ENCODE measurements at places on chromosomes 2 and 18.

DNA sequence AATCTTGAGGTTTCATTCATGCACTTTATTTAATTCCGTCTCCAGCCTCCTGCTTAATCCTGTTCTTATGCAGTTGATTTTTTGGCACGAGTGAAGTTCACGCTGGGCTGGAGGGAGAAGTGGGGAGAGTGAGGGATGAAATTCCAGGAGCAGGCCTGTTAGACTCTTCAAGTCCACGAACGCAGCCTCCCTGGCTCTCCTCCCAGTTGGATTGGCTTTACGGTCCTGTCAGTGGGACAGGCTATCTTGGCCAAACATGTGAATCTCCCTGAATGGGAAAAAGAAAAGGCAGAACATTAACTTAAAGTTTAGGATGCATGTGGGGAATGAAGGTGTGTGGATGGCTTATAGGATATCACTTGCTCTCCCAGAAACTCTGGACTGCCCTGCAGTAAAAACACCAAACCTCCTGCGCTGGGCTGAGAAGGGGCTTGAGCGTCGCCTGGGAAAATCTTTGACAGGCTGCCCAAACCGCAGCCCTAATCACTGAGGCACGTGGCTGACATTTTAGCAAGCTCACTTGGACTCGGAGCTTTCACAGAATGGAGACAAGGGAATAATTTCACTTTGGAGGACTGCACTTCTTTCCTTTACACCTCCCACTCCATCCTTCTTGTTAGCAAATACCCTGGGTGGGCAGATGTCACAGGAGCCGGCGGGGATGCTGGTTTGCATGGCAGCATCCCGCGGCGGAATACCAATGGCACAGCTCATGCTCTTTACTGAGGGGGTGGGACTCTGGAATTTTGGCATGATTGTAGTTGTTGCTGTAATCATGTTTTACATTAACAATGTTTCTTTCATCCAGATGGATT is 93.9 kb downstream of the ACKR3 start:
- DNase-seq: no peak

DNA sequence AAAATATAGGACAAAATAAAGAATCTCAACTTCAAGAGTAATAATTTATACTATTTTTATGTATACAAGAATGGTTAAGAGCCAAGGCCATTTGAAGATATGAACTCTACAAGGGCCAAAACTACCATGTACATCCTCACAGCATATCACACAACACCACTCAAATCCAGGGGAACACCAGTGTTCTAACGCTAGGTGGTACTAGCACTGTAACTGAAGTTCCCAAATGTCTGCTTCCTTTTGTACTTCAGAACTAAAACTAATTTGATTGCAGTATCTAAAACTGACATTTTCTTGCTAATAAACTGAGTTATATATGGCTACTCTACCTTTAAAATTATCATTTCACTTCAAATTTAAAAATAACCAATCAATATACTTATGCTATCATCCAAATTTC is 47.0 kb downstream of the REV1 start:
- DNase-seq: no peak

DNA sequence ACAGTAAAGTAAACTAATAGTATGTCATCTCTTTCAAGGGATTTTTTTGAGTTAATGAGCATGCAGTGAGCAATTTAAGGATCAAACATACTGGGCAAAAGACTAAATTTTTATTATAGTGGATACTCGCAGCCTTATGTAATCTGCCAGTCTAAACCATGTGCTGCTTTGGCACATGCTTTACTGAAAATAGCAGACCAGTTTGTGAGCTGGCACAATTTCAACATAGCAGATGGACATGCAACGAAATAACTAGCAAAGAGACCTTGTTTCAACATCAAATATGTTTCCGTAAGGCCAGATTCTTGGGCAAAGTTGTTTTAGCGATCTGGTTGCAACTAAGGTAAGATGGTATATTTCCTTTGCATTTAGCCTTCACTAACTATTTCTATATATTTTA is 807.3 kb downstream of the NR4A2 start:
- no peak for DNase-seq

DNA sequence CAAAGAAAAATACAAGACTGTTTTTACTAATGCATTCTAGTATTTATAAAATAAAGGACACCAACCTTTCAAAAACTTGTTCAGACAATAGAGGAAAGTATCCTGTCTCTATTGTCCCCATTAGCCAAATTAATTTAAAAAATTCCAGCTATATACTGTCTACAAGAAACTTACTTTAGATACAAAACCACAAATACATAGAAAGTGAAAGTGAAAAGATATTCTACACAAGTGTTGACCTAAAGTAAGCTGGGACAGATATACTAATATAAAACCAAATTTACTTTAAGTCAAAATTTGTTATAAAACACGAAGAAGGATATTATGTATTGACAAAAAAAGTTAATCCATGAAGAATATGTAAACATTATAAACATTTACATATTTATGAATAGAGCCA is 893.3 kb upstream of the TMEFF2 start:
- DNase-seq: no peak

GRCh38 chr2:73776381-73776780 is 3.5 kb downstream of the DUSP11 start:
- no peak for DNase-seq

GRCh38 chr2:152483276-152484063 is 148.5 kb downstream of the FMNL2 start:
- no peak for DNase-seq

GRCh38 chr2:169684135-169684565 is 10.1 kb downstream of the CFAP210 start:
- DNase-seq: no peak

DNA sequence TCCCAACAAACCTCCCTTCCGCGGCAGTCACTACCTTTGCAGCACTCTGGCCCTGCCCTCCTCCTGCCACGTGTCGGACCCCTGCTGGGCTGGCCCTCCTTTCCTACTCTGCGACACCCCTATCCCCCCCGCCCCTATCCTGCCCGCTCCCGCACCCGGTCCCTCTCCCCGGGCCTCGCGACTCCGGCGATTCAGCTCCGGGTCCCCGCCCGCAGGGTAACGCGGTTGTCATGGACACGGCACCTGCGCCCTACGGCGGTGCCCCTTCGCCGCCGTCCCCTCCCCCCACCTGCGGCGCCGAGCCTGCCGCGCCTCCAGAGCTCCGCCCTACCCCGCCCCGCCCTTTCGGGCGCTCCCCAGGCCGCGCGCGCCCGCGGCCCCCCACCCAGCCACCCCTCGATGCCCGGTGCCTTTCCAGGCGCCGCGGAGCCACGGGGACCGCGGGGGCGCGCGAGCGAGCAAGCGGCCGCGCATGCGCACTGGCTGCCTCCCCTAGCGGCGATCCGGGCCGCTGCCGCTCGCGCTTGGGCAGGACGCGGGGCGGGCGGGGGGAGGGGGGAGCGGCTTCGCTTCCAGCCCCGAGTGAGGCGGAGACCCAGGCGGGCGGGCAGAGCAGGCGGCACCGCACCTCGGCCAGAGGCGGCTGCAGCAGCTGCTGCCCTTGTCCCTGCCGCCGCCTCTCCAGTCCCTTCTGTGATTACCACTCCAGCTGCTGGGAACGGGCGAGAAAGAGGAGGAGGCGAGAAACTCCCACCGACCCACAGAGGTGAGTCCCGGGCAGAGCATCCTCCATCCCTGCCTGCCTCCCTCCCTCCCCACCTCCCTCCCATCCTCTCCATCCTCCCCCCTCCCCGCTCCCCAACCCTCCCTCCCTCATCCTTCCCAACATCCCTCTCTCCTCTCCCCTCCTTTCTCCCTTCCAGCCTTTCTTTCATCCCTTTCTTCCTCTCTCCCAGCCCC is at the start of gene CTNNA2:
Gene CTNNA2, plus strand, starts transcription at position 610 of the 960 bp plus-strand sequence.
- no peak for DNase-seq

DNA sequence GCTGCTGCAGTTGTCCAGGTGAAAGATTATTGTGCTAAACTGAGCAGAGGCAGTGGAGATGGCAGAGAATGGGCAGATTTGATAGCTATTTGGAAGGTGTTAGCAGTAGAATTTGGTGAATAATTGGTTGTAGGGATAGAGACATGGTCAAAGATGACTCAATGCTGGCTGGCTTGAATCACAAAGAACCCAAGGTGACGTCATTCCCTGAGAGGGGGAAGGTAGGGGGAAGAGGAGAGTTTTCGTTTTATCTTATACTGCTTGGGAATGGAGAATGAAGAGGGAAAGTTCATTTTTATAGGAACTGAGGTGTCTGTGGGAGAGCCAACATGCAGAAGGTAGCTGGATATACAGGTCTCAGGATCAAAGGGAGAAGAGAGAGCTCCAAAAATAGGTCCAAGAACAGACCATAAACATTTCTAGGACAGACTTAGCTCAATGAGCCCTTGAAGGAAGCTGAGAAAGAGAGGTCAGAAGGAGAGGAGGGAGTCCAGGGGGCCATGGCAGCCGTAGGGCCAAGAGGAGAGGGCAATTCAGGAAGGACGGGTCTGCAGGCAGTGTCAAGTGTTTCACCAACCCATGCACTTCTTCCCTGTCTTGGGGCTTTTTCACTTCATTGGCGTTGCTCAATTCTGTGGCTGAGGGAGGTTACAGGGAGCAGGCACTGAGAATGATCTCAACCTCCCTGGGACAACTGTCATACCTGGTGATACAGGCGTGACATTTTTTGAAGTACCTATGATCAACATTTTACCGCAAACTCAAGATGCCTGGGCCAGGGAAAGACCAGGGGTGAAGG is 281.3 kb downstream of the TDRD15 start:
- DNase-seq: no peak

GRCh38 chr2:101847661-101848339 is 144.0 kb upstream of the IL1R2 start:
- DNase-seq: no peak

DNA sequence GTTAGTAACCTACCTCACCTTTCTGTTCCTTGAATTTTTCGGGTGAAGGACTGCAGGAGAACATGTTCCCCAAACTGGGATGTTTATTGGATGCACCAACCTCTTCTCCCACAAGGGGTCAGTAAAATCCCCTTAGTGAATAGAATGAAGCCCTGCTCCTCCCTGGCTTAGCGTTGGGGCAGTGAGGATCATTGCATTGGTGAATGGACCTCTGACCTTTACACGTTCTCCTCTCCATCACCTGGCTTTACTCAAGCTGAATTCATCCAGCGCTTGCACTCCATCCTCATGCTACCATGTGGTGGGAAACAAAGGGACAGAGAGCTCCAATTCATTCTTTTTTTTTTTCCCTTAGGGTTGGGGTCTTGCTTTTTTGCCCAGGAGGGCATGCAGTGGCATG is 157.2 kb downstream of the MIB1 start:
- no peak for DNase-seq

GRCh38 chr2:233058717-233059546 is 1.2 kb upstream of the INPP5D start:
- no peak for DNase-seq

GRCh38 chr2:196383799-196384198 is 212.4 kb upstream of the STK17B start:
- no peak for DNase-seq

DNA sequence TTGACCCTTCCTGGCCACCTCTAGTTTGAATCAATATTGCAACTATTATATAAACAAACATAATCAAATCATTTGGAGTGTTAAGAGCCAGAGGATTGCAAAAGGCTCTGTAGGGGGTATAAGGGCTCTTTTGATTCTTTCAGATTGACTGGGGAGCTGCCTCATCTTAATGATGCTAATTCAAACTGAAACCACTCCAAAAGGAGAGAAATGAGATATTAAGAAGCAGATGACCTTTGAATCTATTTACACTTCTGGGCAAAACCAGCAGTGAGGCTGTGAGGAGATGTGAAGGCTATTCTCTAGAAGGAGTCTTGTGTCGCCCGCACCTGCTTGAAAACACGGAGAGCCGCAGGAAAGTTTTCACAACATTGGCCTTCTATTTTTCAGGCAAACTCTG is 311.2 kb upstream of the CRIM1 start:
- DNase-seq: no peak

DNA sequence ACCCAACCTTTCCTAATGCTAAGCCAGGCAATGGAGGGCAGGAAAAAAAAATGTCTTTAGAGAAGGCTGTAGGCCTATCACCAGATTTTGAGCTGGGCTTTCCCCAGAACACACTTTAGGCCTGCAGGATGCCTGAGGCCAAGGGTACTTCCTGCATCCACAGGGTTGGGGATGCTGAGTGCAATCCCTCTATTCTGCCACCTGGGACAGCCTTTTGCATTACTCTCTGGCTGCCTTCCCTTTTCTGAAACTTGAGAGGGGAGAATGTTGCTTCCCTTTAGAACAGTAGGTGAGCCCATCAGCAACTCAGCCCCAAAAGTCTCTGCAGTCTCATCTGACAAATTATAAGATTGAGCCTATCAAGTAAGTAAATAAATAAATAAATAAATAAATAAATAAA is 195.2 kb downstream of the SLC8A1 start:
- DNase-seq: no peak

DNA sequence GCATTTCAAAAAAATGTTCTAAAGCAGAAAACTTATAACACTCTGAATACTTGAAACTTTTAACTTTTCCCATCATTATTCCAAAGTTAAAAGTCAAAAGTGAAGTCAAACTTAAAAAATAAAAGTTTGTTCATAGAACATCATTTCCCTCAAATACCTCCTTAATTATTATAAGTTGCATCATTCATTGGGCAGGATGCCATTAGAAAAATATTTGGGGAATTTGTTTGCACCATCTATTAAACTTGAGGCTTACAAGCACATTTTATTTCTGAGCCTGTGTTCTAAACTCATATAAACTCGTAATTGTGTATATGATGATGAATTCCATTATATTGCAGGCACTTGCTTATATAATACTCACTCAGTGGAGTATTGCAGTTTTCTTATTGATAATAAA is 588.0 kb upstream of the NRXN1 start:
- no peak for DNase-seq

DNA sequence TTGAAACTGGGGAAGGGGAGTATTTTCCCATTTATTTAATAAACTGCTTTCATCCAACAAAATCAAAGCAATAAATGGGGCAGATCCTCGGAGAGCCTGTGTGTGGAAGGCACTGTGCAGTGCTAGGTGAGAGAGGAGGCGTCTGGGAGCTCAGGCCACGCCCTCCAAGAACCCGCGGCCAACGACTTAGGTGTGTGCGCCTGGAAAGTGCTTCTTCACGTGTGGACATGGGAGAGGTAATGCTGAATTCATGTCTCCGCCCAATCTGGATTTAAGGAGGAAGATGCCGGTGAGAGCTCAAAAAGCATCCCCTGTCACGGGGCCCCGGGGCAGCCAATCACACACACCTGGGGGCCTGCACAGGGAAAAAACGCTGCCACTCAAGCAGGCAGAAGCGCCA is 77.4 kb downstream of the HDAC4 start:
- DNase-seq: no peak

GRCh38 chr2:118668431-118669424 is 178.7 kb downstream of the EN1 start:
- DNase-seq: no peak

- DNase-seq: no peak
Observed at GRCh38 chr2:639703-640102, 37.5 kb downstream of the TMEM18 start.

All from activated naive CD4-positive, alpha-beta T cell treated with Interleukin-2 at 50 U/mL for 16 hours (primary cell).